Testis (tissue), 5 donors: ENCODE measurements at places on chromosomes 2 and 18. TPM values are rescaled to one million over a fixed set of nuclear protein-coding genes. Genes with fewer than 3 reads are reported as not detected.

GRCh38 chr2:239985356-239985755 lies 39.8 kb downstream of the NDUFA10 start:
- H3K4me3 ChIP-seq, result no peak overlapping the region
- H3K4me1 ChIP-seq, result no peaks in the 10 kb centered on the region
- no peak for DNase-seq
- H3K27ac ChIP-seq, result no peak overlapping the region
- H3K36me3 ChIP-seq, result no peaks in the 10 kb centered on the region
- H3K27me3 ChIP-seq, result no peaks in the 10 kb centered on the region

- no peaks in the 10 kb centered on the region for H3K36me3 ChIP-seq
- peak; percentile 89 for DNase-seq
- H3K27ac ChIP-seq, result peak overlapping the region; percentile 64
Observed at GRCh38 chr2:170530284-170530745, 184.8 kb upstream of the SP5 start.

Gene CD28
- total RNA-seq, result 0.43 TPM

- H3K36me3 ChIP-seq, result no peaks in the 10 kb centered on the region
- no peak for DNase-seq
- H3K27ac ChIP-seq, result no peak overlapping the region
- H3K4me1 ChIP-seq, result no peaks in the 10 kb centered on the region
Observed at GRCh38 chr2:43984533-43984932, 11.3 kb downstream of the LRPPRC start.

GRCh38 chr2:209331291-209331844 lies 92.5 kb upstream of the MAP2 start:
- no peak overlapping the region for H3K27ac ChIP-seq
- no peak overlapping the region for H3K4me3 ChIP-seq
- no peaks in the 10 kb centered on the region for H3K36me3 ChIP-seq
- peak; percentile 22 for DNase-seq
- no peaks in the 10 kb centered on the region for H3K27me3 ChIP-seq
- peaks cover 6% of the 10 kb centered on the region for H3K4me1 ChIP-seq

Gene STK11IP
- total RNA-seq, result 130 TPM

GRCh38 chr18:22322243-22322691 lies 95.4 kb downstream of the CTAGE1 start:
- H3K4me3 ChIP-seq, result no peak overlapping the region
- H3K27ac ChIP-seq, result no peak overlapping the region
- peaks cover 7% of the 10 kb centered on the region for H3K4me1 ChIP-seq
- no peak for DNase-seq
- H3K27me3 ChIP-seq, result no peaks in the 10 kb centered on the region

Gene FLACC1
- total RNA-seq, result 10.5 TPM
